Left colon (tissue), 2 donors: ENCODE measurements at places on chromosomes 16 and 17.

DNA sequence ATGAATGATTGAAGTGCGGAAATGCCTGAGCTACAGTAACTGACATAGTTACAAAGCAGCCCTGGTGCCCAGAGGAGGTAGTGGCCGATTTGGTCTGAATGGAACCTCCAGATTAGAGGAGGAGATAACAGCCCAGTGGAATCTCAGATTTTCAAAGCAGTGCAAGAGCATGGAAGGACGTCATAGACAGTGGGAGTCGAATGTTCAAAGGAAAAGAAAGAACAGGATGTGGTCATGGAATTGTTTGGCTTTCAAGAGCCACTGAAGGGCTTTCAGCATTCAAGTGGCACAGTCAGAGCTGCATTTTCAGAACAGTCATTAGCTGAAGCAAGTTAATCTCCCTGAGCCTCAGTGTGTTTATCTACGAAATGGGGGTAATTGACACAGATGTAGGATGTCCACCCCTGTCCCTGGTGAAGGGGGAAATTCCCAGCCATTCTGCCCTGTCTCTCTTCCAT lies 104.6 kb upstream of the CACNG3 start:
- DNase-seq: no peak

GRCh38 chr17:30450125-30451027 lies 26.8 kb upstream of the GOSR1 start:
- no peak for DNase-seq

- DNase-seq: no peak
These were observed 4.8 kb upstream of the PPP1R9B start for GRCh38 chr17:50155115-50155819.

DNA sequence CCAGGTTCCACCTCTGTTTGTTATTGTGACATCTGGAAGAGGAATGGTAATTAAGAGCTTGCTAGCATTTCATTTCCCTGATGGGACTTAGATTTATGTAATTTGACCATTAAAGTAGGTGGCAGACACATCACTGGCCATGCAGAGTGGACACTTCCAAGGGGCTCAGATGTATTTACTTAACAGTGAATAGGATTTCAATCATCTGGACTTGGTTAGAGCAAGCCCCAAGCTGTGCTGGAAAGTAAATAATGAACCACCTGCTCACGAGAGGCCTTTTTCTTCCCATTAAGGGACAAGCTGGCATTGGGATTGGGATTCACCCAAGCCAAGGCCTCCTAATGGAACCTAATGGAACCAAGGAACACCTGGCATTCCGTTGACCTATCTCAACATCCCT lies 395.3 kb downstream of the HS3ST4 start:
- DNase-seq: no peak

DNA sequence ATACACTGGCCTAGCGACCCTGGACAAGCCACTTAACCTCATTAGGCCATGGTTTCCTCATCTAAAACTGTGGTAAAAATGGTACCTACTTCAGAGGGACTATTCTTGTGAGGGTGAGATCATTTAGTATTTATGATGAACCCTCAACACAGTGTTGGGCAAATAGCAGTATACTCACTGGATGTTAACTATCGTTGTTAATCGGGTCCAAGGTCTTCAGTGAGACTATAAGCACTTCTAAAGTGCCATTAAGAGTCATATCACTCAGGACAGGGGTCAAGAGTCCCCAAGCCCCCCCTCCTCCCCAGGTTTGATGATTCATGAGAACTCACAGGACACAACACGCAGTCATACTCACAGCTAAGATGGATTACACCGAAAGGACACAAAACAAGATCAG lies 11.0 kb downstream of the TK2 start:
- no peak for DNase-seq

- no peak for DNase-seq
These were observed 2.0 kb downstream of the B3GNT9 start for GRCh38 chr16:67148656-67149275.

DNA sequence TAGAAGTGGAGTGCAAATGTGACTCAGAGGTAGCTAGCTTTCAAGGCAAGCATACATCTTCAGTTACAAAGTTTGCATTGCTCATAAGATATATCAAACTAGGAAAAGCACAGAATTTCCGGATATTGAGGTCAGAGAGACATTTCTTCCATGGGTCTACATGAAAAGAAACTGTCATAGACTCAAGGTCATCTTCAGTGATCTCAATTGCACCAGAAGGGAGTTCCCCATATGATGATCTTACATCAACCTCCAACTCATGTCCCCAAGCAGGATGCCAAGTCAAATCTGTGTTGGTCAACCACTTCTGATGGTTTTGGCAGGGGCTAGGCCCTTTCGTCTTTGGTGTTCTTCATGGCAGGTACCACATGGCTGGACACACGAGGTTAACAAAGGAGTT lies 459.9 kb upstream of the MAF start:
- DNase-seq: no peak

- peak; percentile 70 for DNase-seq
These were observed 10.9 kb downstream of the RARA start for GRCh38 chr17:40319651-40320540.

DNA sequence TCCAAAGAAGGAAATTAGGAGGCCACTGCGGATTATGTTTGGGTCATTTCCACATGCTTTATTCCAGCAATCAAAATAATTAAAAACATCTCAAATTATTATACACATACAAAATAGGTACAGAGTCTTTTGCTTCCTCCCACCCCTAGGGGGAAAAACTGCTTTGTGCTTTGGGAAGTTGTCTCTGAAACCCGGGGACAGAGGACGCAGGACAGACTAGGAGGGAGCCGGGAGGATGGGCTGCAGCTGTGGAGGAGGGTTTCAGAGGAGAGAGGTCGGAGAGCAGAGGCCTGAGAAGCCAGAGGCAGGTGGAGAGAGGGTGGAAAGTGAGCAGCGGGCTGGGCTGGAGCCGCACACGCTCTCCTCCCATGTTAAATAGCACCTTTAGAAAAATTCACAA lies 17.4 kb downstream of the COL1A1 start:
- no peak for DNase-seq

DNA sequence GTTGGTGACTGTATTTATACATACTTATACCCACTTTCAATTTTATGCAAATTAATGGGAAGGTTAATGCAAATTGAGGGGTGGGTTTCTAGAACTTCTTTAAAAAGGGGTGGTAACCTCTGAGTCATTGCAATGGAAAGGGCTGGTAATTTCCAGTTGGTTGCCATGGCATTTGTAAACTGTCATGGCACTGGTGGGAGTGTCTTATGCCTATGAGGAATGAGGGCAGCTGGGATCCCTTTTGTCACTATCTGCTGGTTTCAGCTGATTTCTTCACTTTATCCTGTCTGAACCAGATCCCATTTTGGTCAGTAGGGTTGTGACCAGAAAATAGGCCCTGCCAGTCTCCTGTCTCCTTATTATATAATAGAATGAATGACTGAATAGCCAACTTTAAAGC lies 1006.7 kb upstream of the GOT2 start:
- DNase-seq: no peak

- DNase-seq: peak; percentile 68
These were observed 757 bp downstream of the ORMDL3 start for GRCh38 chr17:39926588-39927100.

- DNase-seq: no peak
These were observed 493 bp downstream of the PLSCR3 start for GRCh38 chr17:7393613-7394451.

DNA sequence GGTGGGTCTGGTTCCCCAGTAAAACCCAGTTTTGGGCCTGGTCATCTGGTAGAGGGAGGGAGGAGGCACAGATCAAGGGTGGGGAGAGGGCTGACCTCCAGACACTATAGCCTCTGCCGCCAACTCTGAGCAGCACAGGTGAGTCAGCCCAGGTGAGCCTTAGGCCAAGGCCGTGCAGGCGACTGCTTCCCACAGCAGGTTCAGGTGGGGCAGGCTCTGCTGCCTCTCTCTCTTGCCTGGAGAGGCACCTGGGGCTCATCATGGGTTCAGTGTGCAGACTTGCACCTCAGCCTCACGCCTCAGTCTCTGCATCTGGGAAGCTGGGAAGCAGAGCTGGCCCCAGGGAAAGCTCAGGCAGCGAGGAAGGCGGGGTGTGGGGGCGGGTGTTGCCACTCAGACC lies 37.8 kb upstream of the IL34 start:
- DNase-seq: no peak

- DNase-seq: no peak
These were observed 9.2 kb upstream of the P2RX5 start for GRCh38 chr17:3704931-3705717.

GRCh38 chr17:80990921-80991644 lies 558 bp upstream of the CHMP6 start:
- DNase-seq: no peak

DNA sequence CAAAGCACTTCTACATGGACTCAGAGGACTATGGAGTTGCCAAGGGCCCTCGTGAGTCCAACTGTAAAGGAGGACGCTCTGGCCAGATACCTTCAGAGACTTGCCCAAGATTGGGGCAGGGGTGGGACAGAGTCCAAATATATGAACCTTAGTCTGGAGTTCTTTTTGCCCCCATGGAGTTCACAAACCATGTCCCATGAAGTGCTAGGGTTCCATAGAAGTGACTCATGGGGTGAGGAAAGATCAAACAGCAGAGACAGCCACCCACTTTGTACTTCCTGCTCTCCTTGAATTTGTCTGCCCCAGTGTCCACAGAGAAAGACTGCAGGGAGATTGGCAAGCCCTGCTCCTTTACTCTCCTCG lies 29.0 kb downstream of the SRL start:
- no peak for DNase-seq

- DNase-seq: no peak
These were observed 26.4 kb upstream of the ABR start for GRCh38 chr17:1206026-1206777.

- no peak for DNase-seq
These were observed 23.2 kb downstream of the LSM12 start for GRCh38 chr17:44043272-44043696.

DNA sequence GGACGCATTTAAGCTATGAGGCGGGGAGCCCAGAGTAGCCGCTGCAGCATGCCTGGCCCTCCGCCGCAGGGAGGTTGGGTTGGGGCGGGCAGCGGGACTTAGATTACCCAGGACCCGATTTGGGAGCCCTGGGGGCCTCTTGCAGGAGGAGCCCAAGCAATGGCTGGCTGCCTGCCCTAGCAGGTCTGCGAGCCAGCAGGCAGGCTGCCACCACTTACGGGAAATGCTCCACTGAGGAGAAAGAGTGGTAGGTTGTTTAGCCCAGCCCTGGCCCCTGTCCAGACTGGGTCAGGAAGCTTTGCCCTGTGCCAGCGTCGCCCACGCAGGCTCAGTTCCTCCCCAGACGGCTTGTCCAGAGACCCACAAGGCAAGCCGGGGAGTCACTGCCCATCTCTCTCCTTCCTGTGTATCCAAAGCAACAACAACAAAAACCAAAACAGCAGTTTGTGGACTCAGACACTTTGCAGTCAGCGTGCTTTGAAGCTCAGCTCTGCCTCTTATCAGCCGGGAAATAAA lies 10.3 kb upstream of the TVP23A start:
- DNase-seq: peak; percentile 84

DNA sequence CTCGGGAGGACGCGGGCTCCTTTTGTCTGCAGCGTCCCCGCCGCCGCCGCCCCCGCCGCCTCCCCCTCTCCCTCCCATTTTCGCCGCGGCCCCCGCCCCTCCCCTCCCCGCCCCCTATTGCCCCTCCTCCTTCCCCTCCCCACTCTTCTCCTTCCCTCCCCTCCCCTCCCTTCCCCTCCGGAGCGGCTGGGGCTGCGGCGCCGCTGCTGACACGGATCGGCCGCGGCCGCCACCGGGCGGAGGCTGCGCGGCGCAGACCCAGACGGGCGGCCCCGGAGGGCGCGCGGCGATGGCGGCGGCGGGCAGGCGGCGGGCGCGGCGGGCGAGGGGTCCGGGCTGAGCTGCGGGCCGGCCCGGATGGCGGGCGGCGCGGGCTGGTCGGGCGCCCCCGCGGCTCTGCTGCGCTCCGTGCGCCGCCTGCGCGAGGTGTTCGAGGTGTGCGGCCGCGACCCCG lies at the start of gene RAB11FIP4:
RAB11FIP4 (plus strand) TSS at position 180 of the 454 bp plus-strand sequence; CDS start at position 358, 178 bp downstream.
- no peak for DNase-seq

DNA sequence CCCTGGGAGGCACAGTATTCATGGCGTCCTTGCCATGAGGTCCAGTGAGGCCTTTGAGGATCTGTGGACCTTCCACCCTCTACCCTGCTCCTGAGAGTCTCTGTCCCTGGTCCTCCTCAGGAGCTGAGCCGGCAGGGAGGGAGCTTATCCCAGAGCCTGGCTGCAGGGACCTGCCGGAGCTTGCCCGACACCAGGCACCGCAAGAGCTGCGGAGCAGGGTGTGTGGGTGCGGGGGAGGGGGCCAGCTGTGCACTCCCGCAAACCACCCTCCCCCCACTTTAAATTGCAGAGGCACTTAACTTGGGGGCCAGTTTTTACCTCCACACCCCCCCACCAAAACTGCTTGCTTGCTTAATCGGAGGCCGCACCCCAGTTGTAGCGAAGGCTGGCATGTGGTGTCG lies 609 bp upstream of the ZNF750 start:
- DNase-seq: no peak

GRCh38 chr17:81738801-81739393 lies 26.8 kb downstream of the SLC25A10 start:
- DNase-seq: no peak

GRCh38 chr16:16923479-16923878 lies 544.5 kb downstream of the NPIPA7 start:
- DNase-seq: no peak

GRCh38 chr16:29738514-29738913 lies 7.3 kb downstream of the C16orf54 start:
- DNase-seq: no peak

DNA sequence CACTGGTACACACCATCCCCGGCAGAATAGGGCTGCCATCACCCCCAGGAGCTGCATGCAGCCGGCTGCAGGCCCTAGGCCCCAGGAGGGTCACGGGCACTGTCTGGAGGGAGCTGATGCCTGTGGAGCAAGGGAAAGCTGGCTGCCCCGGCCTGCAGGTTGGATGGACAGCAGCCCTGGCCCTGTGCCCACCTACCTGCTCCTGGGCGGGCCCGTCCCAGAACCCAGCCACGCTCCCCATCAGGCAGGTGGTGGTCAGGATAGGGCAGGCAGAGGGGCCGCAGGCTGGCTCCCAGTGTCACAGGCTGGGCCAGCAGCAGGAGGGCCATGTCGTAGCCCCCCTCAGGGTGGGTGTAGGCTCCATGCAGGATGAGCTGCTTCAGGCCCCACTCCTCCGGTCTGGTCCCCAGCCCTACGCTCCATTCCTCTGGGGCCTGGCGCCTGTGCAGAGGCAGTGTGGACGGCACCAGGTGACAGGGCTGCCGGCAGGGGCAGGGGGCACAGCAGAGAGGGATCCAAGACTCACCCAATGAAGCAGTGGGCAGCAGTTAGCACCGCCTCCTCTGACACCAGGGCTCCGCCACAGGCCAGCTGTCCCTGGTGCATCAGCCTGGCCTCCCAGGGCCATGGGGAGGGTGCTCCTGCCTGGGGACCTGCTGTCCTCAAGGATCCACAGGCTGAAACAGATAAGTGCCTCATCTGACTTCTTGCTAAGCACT lies 4.0 kb downstream of the PRSS53 start:
- DNase-seq: no peak
